CMK (cell line): ENCODE measurements at places on chromosomes 3 and 15.

GRCh38 chr3:126270145-126270811 lies 86.9 kb downstream of the KLF15 start:
- DNase-seq = no peak

DNA sequence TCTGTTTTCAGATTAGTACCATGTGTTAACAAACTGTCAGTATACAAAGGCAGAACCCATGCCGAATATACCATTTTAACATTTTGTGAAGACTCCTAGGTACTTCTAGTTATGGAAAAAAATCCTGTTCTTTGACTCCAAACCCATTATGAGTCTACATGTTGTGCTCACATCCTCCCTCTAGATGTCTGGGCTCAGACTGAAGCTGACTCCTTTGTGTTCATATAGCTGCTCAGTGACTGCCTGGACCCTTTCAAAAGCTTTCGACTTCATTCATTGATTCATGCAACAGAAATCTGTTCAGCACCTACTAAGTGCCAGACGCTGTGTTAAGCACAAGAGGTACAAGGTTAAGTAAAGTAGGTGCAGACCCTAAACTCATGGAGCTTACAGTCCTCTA lies 60.5 kb downstream of the MEGF11 start:
- no peak for DNase-seq

DNA sequence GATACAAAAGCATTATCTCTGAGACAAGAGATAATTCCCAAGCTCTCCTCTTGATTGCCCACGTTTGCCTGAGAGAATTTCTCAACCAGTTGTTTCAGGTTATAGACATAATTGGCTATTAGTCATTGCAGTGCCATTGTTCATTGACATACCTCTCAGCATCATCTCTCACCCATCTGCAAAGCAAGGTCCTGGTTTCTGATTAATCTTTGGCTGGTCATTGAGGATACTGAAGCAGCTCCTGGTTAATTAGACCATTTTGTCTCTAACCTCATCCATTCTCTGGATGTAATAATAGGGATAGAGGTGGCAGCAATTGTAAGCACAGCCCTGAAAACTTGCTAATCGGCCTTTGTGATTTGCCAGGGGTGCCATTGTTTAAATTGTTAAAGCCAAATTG lies 104.2 kb downstream of the CNTN6 start:
- no peak for DNase-seq

GRCh38 chr3:126152458-126152857 lies 27.9 kb downstream of the ALDH1L1 start:
- no peak for DNase-seq
